ENCODE measurements at places on chromosomes 5 and 9.

- DNase-seq = no peak
Measured at GRCh38 chr5:62327138-62328053, 21.4 kb downstream of the KIF2A start.

DNA sequence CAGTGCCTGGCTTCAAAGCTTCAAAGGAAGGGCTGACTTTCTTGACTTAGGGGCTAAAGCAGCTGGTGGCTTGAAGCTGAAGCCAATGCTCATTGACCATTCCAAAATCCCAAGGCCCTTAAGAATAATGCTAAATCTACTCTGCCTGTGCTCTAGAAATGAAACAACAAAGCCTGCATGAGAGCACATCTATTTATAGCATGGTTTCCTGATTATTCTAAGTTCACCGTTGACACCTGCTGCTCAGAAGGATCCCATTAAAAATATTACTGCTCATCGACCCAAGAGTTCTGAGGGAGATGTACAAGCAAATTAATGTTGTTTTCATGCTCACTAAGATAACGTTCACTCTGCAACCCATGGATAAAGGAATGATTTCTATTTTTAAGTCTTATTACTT lies 6.7 kb downstream of the TMEM174 start:
- no peak for DNase-seq

DNA sequence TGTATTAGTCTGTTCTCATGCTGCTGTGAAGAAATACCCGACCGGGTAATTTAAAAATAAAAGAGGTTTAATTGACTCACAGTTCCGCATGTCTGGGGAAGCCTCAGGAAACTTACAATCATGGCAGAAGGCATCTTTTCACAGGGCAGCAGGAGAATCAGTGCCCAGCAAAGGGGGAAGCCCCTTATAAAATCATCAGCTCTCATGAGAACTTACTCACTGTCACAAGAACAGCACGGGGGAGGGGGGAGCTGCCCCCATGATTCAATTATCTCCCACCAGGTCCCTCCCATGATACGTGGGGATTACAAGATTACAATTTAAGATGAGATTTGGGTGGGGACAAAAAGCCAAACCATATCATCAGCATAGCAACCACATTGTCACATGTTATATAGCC lies 102.5 kb downstream of the GPBP1 start:
- DNase-seq = no peak

GRCh38 chr5:129097498-129098296 lies 3.1 kb downstream of the ISOC1 start:
- DNase-seq = no peak

- no peak for DNase-seq
Measured at GRCh38 chr5:180070756-180071530, 616 bp downstream of the RNF130 start.

DNA sequence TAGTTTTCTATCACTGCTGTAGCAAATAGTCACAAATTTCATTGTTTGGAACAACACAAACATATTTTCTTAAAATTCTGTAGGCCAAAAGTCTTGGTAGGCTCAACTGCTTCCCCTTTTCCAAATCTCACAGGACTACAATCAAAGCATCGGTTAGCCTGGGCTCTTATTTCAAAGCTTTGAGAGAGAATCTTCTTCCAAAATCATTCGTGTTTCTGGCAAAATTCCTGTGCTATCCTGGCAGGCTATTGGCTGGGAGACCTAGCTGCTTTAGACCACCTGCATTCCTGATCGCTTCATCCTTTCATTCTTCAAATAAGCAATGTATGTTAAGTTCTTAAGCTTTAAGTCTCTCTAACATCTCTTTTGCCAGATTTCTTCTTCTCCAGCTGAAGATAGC lies 629.8 kb upstream of the CDH18 start:
- DNase-seq = no peak

GRCh38 chr5:151150471-151151262 lies 6.9 kb downstream of the ANXA6 start:
- peak; percentile 77 for DNase-seq

- DNase-seq = no peak
Measured at GRCh38 chr9:123034881-123035510, 1.5 kb downstream of the GPR21 start.

GRCh38 chr5:151870820-151871219 lies 53.8 kb downstream of the GLRA1 start:
- no peak for DNase-seq

GRCh38 chr5:37619353-37619752 lies 220.5 kb downstream of the GDNF start:
- no peak for DNase-seq

Measured in CD4-positive, alpha-beta T cell treated with Interleukin-10 for 1 hour (primary cell).